Upper lobe of right lung (tissue), 1 donor: ENCODE measurements at places on chromosomes 5 and 9.

DNA sequence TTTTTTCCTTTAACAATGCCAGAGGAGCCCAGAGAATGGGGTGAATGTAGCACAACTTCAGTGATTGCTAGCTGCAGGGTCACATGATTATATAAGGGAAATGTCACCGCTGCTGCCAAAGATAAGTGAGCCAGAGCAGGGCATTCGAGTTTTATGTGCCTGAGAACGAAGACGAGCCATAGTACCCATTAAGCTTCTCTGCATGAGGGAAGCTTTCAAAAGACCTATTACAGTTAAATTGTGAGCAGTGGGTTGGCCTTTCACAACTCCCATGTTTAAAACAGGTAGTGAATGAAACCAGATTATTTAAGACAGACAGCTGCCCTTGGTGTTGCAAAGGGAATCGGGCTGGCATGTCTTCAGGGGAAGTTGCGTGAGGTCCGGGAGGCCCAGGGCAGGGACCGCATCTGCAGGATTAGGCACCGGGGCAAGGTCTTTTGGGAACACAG lies 82.4 kb upstream of the TNFAIP8 start:
- DNase-seq = peak; percentile 63

DNA sequence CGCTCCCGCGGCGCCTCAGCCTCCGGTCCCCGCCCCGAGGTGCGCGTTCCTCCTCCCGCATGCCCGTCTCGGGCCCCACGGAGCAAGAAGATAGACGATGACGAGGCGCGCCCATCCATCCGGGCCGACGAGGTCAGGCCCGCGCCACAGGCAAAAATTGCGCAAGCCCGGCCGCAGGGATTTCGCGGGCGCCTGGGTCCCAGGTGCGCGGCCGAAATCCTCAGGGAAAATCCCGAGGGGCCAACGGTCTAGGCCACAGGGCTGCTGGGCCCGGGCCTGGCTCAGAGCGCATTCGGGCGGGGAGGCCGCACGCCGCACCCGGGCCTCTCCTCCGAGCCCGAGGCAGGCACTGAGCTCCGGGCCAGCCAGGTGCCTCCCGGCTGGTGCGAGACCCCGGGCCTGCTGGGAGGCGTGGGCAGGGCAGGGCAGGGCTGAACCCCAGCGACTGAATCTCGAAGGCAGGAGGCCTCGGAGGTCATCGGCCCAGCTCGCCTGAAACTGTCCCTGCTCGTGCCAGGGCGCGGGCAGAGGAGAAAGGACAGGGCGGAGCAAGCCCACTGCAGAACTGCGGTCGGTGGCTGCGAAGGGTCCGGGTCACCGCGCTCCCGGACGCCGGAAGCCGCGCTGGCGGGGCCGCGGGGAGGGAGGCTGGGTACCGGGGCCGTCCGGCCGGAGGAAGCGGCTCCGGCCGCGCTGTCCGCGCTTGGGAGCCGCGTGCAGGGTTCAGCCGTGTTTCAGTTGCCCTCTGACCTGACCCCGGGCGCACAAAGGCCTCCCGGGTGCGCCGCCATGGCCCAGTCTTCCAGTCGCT lies 66.8 kb downstream of the FOXD1 start:
- no peak for DNase-seq

- no peak for DNase-seq
Observed at GRCh38 chr5:81268521-81269196, 32.7 kb upstream of the ZCCHC9 start.

- no peak for DNase-seq
Observed at GRCh38 chr9:100679834-100680233, 102.0 kb downstream of the CAVIN4 start.

GRCh38 chr5:133807348-133807747 lies 161.1 kb downstream of the C5orf15 start:
- no peak for DNase-seq

- no peak for DNase-seq
Observed at GRCh38 chr5:131637694-131638093, 2.7 kb upstream of the RAPGEF6 start.

DNA sequence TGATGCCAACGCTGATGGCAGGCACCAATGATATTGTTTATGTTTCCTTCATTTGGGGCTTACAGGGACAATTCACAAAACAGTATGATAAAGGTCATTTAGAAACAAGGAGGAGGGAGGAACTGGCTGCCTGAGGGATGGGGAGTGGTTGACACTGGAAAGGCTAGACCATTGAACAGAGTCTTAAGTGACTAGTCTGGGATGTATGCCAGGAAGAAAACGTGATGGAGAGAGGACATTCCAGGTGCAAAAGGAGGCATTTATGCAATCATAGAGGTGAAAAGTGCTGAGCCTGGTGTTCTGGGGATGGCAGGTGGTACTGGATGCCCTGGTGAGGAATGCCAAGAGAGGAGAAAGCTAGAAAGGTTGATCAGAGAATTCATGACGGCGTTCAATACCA lies 153.4 kb downstream of the ZNF462 start:
- DNase-seq = no peak

DNA sequence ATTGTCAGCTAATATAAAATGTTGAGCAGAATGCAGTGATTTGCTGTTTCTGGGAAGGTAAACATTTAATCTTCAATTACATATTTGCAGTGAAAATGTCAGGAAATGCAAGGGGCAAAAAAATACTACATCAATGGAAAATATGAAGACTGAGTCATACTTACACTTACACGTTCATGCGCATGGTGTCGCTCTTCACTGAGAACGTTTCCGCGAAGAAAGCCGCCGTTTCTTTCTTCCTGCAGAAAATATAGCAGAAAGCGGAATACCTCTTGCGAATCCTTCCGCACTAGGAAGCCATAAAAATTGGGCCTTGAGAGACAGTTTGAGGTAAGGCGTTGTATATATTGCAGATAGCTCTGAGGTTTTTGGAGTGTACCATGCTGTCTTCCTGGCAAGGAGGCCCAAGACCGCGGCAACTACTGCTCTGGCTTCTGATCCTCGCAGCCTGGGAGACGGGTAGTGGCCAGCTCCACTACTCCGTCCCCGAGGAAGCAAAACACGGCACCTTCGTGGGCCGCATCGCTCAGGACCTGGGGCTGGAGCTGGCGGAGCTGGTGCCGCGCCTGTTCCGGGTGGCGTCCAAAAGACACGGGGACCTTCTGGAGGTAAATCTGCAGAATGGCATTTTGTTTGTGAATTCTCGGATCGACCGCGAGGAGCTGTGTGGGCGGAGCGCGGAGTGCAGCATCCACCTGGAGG lies at the start of gene PCDHA13:
Gene PCDHA13 (plus strand): TSS at position 236 of the 702 bp plus-strand sequence. CDS start 145 bp downstream, at position 381.
- peak; percentile 59 for DNase-seq

GRCh38 chr9:35749515-35750255 lies 598 bp downstream of the RGP1 start:
- DNase-seq = peak; percentile 78

- no peak for DNase-seq
Observed at GRCh38 chr9:5529683-5530221, 19.4 kb downstream of the PDCD1LG2 start.

GRCh38 chr9:132792547-132792946 lies 85.5 kb downstream of the AK8 start:
- no peak for DNase-seq

- DNase-seq = no peak
Observed at GRCh38 chr9:114226246-114227055, 71.1 kb downstream of the COL27A1 start.

DNA sequence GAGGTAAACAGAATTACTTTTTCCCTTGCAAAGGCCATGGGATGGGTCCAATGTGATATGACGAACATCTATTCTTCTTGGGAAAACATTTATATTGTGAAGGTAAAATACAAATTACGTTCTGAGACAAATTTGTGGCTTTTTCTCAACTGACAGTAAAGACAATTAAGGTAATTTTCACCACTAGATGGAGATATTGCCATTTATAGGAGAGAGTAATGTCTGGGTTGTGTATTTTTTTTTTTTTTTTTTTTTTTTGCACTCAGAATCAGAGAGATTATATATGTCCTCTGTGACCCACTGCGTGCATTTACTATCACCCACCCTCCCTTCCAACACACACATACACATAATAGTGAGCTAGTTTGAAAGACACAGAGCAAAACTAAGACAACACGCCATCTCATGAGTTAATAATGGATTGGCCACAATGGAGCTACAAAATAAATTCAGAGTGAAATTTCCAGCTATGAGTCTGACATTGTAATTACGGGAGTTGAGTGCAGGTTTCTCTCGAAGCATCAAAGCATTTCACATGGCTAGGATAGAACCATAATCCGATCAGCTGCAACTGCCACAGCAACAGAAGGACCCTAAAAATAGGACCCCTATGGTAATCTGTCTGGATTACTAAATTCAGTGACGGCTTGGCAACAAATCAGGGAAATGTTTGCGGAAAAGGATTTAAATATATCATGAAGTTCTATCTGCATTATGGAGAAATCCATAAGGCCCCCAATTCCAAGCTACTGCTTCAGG lies 49.2 kb downstream of the ANXA1 start:
- DNase-seq = no peak

DNA sequence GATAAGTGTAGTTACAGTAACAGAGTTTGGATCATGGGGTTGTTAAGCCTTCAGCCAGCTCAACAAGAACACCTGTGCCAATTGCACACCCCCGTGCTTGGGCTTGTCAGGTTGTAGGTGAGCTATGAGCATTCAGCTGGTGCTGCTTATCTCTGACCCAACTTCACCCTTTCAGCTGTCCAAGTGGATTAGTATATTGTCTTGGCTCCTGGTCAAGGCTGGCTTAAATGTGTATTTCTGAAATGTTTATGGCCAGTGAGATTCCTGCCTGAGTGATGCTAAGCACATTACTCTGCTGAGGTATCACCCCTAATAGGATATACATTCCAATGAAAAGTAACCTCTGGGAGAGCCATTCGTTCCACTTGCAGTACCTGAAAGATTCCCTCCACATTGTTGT lies 44.2 kb upstream of the LMNB1 start:
- no peak for DNase-seq

DNA sequence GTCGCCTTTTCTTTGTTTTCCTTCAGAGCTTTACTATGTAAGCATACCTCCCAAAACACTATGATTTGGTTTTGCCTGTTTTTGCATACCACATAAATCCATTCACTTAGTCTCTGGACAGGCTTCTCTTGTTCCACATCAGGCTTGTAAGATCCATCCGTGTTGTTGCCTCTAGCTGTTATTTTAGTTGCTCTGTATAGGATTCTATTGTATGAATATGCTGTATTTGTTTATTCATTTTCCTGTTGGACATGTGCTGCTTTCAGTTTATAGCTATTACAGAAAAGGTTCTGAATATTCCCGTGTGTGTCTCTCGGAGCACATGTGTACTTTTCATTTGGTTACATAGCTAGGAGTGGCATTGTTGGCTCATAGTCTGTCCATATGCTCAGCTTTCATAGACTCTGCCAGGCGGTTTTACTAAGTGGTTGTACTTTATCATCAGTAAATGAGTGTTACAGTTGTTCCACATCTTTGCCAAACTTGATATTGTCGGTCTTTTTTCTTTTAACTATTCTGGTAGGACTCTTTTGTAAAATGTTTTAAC lies 41.8 kb downstream of the NUP214 start:
- DNase-seq = no peak

DNA sequence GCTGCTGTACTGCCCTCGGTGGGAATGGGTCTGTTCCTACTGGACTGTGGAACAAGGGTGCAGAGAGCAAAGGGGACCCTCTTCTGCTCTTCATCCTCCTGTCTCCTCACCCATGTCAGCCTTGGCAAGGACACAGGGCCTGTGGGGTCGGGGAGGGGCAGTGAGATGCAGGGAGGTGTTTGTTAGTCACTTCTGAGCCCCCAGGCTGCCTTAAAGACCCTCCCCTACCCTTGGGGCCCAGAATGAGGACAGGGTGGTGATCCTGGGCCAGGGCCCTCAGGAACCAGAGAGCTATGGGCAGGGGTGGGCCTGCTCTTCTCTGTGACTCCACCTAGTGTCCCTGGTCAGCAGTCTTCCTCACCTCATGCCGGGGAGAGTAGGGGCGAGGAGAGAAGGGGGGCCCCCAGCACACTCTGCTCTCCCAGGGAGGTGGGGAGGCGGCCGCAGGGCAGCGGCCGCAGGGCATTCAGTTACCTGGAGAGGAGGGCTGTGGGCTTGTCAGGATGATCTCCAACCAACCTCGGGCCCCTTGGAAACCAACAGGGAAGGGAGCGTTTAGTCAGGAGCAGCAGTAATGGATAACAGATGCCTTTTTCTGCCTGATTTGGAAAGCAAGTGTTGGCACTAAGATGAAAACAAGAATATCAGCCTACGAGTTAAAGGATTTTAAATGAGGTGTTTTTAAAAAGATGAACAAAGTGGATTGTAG lies 62.0 kb upstream of the GARNL3 start:
- DNase-seq = no peak

GRCh38 chr9:116547729-116548426 lies 139.2 kb upstream of the TRIM32 start:
- DNase-seq = no peak

DNA sequence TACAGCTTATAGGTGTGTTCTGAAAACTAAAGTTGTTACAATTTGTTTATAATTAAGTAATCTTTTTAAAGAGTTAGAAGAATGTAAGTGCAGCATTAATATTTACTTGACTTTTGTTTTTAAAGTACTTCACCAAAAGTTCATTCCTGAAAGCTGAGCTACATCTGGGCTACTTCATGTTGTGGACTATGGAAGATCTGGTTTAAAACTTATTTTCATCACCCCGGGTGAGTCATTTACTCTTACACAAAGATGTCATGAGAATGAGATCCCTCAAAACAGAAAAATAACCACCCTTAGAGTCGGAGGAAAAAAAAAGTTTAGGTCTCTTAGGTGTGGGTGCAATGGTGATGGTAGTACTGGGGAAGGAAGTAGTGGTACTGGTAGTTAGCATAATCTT lies 5.1 kb downstream of the POU5F2 start:
- DNase-seq = no peak

DNA sequence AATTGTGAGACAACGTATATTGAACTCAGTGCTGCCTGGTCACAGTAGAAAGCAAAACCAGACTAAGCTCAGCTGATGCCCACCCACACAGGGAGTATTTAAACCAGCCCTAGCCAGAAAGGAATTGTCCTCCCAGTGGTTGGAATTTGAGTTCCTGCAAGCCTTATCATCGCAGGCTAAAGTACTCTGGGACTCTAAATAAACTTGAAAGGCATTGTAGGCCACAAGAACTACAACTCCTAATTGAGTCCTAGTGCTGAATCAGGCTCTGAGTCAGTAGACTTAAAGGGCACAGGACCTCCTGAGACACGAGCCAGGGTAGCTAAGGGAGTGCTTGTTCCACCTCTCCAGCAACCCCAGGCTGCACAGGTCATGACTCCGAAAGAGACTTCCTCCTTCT lies 171.4 kb downstream of the MCTP1 start:
- no peak for DNase-seq

DNA sequence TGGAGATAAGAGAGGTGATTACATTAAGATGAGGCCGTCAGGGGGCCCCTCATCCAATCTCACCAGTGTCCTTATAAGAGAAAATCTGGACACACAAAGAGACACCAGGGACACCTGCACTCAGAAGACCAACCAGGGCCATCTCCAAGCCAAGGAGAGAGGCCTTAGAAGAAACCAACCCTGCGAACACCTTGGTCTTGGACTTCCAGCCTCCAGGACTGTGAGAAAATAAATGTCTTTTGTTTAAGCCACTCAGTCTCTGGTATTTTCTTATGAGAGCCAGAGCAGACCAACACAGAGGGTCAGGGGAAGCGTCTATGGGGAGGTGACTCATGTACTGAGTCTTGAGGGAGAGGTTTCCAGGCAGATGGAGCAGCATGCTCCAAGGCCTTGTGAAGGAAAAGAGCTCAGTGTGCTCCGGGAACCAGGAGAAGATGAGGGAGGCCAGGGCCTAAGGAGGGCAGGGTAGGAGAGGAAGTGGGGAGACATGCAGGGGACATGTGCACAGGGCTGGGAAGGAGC lies 5.4 kb downstream of the PHYKPL start:
- no peak for DNase-seq

GRCh38 chr9:1125741-1126140 lies 75.6 kb downstream of the DMRT2 start:
- no peak for DNase-seq

GRCh38 chr5:137737349-137738131 lies 1.7 kb upstream of the KLHL3 start:
- no peak for DNase-seq

GRCh38 chr9:135857843-135858242 lies 49.5 kb downstream of the CAMSAP1 start:
- DNase-seq = no peak
